ENCODE measurements at places on chromosomes 3 and 15.

- DNase-seq, result no peak
These were observed 249.3 kb upstream of the FEZF2 start for GRCh38 chr3:62622553-62623174.

DNA sequence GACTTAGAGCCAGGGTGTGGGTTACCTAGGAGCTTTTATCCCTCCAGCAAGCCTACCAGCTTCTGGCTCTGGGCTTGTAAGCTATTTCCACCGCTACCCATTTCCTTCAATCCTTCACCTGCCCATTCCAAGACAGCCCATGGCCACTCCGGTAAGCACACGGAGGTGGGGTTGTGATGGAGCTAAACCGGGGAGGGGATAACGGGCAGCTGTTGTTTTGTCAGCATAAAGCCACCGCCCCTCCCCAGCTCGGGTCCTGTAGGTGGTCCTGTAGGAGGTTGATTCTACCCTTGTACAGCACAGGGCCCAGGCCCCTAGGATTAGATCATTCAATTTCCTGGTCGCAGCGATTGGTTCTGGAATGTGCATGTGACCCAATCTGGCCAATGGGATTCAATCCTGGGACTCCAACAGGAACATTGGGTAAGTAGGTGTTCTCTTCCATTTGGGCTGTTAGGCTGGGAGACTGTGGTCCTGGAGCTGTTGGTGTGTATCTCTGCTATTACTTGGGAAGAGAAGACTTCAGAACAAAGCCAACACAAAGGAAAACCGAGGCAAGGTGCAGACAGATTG is 150.6 kb downstream of the RAB11A start:
- no peak for DNase-seq

- no peak for DNase-seq
These were observed 36.9 kb downstream of the RFTN1 start for GRCh38 chr3:16476636-16477035.

- DNase-seq, result no peak
These were observed 193.3 kb downstream of the FNDC3B start for GRCh38 chr3:172232579-172233212.

DNA sequence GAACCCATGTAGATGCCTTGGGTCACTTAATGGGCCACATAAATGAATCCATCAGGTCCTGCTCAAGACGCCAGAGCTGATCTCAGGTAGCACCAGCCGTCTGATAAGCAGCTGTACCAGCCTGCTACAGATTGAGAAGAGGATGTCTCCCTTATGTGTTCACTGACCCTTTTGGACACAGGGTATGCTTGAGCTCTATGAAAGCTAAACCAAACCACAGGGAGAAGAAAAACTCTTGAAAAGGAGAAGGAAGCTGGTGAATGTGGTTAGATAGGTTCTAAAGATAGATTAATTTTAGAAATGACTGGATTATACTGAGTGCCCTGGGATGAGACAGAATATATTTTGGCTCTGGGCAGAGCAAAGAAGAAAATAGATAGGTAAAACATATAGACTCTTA is 187.5 kb downstream of the SPATA16 start:
- DNase-seq, result no peak

DNA sequence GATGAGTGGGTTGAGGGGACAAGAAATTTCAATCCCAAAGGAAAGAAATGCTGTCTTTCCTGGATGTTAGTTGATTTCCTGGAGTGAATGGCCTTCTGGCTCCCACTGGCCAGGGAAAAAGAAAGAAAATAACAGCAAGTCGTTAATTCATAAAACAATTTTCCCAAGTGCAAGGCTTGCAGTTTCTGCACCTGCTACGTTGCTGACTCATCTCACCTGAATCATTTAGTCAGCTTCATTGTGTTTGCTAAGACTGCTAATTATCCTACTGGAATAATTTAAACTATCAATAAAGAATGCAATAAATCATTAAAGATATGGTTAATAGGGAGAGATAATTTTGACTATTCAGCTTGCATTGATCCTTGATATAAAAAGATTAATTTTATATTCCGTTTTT is 387.6 kb downstream of the ROBO2 start:
- no peak for DNase-seq

GRCh38 chr3:172707030-172707429 is 3.8 kb downstream of the NCEH1 start:
- DNase-seq, result no peak

DNA sequence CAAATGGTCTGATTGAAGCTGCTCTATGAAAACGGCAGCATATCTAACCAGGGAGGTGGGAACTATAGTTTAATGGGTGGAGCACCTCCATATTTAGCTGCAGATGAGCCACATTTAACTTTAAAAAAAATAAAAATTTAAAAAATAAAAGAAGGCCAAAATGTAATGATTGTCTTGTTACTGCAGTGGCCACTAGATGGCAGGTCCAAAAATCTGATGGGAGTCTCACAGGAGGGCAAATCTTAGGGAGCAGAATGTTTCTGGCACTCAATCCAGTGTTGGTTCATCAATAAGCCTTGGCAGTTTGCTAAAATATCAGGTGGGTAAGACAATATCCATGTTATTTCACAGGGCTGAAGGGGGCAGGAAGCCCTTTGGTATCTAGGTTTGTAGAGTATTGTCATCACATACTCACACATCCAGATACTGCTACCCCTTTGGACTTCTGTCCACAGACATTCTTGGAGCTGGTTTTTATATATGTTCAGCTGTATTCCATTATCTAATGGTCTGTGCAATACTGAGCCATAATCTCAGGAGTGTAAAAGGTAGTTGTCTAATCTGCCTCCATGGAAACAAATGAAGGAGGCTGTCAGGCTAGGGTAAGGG is 233.3 kb downstream of the TIGIT start:
- DNase-seq, result no peak

GRCh38 chr3:123383091-123384053 is 65.5 kb downstream of the ADCY5 start:
- DNase-seq, result no peak

DNA sequence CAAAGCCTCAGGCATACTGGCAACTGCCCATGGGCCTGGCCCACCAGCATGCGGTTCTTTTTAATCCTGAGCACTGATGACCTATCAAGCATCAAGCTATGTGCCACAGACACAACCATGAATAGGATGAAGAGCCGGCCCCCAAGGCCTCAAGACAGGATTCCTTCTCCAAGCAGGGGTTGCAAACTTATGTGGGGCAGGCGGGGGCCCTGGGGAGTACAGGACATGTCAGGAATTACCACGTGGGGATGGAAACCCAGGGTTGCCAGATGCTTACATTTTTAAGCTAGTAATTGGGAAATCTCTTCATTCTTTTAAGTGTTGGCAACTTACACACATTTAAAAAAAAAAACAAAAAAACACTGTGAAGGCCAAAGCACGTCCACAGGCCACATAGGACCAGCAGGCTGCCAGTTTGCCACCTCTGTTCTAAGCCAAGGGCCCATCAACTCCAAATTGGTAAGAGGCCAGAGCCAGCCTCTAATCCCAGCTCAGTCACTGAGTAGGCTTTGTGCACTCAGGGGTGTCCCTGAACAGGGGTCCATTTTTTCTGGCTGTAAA is 32.8 kb downstream of the BDH1 start:
- no peak for DNase-seq

GRCh38 chr3:47295322-47295721 is 12.6 kb downstream of the KLHL18 start:
- DNase-seq, result no peak

- no peak for DNase-seq
These were observed 59.4 kb downstream of the MAGEF1 start for GRCh38 chr3:184652465-184652864.

DNA sequence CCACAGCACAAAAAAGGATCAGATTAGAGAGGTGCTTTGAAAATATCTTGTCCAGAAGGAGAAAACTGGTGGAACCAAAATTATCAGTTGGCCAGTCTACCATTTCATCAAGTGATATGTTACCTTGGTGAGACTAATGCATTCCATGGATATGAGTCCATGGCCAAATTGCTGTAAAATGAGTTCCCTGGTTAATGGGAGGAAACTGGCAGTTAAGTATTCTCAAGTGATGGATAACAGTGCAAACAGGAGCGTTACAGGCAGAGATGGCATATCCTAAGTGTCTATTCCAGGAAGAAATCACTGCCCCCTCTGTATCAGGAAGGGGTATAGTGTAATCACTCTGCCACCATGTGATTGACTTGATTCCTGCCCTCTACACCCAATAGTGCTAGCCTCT is 34.0 kb downstream of the MYRIP start:
- no peak for DNase-seq

DNA sequence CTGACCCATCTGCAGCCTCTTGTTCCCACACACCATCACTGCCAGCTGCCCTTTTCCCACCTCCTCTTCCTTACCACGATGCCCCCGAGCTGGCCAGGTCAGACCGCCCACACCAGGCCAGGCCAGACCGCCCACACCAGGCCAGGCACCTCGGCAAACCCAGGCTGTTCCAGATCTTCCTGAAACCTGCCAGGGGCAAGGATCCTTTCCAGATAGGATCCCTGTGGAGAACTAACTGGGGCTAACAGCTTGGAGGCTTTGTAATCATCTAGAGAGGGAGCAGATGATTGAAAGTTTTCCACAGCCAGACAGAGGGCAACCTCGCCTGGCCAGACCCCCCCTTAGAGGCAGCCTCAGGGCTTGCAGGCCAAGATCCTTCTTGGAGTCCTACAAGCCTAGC is 287.3 kb upstream of the TLE3 start:
- DNase-seq, result no peak

- no peak for DNase-seq
These were observed 31.0 kb upstream of the SLCO2A1 start for GRCh38 chr3:134060561-134061385.

GRCh38 chr3:133663569-133664313 is 2.0 kb upstream of the TOPBP1 start:
- no peak for DNase-seq

All from stimulated activated CD4-positive, alpha-beta T cell treated with anti-CD3 and anti-CD28 coated beads, Interleukin-15, amount 100 ng/mL, for 48 hours (primary cell).